ENCODE measurements at places on chromosomes 11 and 22.

DNA sequence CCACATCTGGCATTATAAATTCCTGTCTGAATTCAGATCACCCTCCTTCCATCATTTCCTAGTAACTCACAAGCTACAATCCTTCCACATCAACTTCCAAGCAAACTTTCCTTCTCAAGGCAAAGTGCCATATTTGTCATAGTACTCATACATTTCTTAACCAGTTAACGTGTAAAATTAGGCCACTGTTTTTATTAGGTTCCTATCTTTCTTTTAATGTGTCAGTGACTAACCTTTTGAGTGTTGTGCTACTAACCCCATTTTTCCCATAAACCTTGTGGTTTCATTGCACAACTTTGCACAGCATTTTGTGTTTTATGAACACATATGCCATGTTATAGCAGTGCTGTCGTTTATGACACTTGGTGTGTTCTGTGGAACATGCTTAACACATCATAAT, 90.1 kb downstream of the KIF18A start:
- no peak for DNase-seq

GRCh38 chr22:29804985-29805384, 33.1 kb downstream of the ASCC2 start:
- DNase-seq: no peak

- no peak for DNase-seq
Observed at GRCh38 chr11:27718863-27719545, 18.7 kb upstream of the BDNF start.

- no peak for DNase-seq
Observed at GRCh38 chr22:29204455-29205183, 1.1 kb upstream of the EMID1 start.

GRCh38 chr11:57263351-57263750, 26.3 kb upstream of the APLNR start:
- no peak for DNase-seq

GRCh38 chr22:23184764-23185113, 4.4 kb downstream of the BCR start:
- DNase-seq: no peak

DNA sequence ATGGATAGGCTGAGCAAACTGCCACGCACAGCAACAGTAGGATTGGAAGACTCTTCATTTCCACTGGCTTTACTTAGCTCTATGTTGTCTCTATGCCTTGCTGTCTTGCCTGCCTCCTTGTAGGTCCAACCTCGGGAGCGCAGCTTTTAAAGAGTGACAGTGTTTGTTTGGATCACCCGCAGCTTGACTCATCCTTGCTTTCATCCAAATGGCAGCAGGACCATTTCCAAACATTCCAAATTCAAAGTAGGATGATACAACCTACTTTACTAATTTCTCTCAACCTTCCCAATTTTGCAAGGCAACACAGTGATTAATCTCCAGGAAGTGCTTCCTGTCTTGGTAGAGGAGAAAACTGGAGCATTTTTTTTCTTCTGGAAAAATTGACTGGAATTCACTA, at the start of gene MMP3:
Gene MMP3 (minus strand): TSS at position 121 of the 400 bp plus-strand sequence. CDS start 63 bp downstream, at position 58.
- no peak for DNase-seq

DNA sequence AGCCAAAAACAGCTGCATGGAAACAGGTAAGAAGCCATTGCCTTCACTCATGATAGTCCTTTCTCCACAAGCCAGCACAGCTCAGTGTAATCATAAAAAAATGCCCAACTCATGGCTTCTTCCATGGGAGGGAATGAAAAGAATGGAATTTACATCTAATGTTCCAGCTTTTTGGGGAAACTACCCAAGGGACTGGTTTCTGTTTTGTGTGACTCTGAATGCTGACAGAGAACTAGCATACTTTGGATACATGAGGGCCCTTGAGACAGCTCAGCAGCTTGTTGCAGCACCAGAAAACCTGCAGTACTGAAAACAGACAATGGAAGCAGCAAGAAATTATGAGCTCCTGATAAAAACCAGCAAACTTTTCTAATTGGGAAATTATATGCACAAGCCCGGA, 24.2 kb upstream of the HORMAD2 start:
- DNase-seq: no peak

DNA sequence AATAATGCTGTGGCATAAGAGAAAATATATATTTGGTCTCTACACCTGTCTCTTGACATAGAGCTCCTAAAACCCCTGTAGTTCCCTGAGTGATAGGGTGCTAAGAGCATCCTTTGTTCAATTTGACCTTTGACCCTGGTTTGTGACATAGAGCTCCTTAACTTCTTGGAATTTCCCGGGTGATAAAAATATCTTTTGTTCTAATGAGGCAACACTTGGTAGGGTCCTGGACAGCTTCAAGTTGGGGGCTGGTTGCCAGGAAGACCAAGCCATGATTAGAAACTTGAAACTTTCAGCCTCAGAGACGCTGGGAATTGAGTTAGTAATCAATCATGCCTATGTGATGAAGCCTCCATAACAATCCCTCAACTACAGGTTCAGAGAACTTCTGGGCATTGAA, 105.4 kb downstream of the CASP12 start:
- DNase-seq: no peak

- no peak for DNase-seq
Observed at GRCh38 chr11:58506935-58507334, 970 bp downstream of the OR5B21 start.

DNA sequence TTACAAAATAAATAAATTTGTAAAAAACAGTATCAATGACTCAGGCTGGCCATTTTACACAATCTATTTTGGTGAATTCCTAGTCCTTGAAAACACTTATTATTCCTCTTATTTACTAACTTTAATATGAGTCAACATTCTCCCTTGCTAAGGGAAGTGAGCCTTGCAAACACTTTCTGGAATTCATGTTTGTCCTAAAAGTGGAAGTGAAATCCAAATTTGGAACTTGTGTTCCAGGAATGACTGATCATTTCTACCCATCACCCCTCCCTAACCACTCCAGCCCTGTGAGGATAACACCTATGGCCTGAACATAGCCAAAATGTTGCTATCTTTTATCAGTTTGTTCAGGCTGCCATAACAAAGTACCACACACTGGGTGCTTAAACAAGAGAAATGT, 83.1 kb downstream of the OR5AK2 start:
- DNase-seq: no peak

GRCh38 chr11:16002942-16003341, 353.4 kb downstream of the SOX6 start:
- no peak for DNase-seq

- DNase-seq: no peak
Observed at GRCh38 chr11:121479698-121480238, 27.0 kb upstream of the SORL1-AS1 start.

GRCh38 chr11:93952082-93952780, 68.9 kb upstream of the HEPHL1 start:
- DNase-seq: no peak

DNA sequence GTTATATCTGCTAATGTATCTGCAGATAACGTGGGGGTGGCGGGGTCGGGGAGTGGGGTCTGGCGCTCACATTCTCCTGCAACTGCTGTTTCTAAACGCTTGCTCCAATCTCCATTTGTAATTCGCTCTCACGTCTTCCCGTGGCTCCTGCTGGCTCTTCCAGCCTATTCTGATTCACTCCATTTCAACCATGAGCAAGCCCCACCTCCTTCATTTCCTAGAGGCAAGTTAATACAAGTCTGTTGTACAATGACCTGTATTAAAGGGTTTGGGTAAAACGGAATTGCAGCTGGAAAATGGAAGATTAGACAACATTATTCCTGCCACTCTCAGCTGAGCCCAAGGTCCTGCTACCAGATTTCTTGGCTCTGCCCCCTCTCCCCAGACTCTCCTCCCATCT, 132.3 kb downstream of the CSNK2A3 start:
- no peak for DNase-seq

DNA sequence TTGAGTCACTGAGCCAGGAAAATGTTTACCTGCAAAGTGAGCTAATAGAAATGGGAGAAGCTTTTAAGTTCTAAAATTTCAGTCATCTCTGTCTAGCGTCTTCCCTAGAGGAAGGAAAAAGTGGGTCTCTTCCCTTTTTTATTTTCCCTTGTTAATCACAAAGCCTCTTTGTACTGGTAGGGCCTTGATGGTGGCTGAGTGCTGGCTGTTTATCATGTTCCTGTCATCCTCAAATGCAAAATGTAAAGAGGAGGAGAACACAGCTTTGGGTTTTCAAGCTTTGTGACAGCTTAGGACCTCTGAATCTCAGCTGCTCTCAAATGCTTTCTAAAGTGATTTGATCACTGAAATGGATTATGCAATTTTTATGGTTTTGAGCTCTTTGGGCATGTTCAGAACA, 222.0 kb downstream of the TMEM135 start:
- no peak for DNase-seq

All from NCI-H748 treated with DMSO at 0.1 percent for 48 hours (cell line).